ENCODE measurements at places on chromosomes 1 and 21.

GRCh38 chr1:41496080-41497055 is 11.9 kb upstream of the EDN2 start:
- peak; percentile 95 for DNase-seq

GRCh38 chr1:39632682-39633417 is 6.6 kb downstream of the HEYL start:
- peak; percentile 36 for DNase-seq

DNA sequence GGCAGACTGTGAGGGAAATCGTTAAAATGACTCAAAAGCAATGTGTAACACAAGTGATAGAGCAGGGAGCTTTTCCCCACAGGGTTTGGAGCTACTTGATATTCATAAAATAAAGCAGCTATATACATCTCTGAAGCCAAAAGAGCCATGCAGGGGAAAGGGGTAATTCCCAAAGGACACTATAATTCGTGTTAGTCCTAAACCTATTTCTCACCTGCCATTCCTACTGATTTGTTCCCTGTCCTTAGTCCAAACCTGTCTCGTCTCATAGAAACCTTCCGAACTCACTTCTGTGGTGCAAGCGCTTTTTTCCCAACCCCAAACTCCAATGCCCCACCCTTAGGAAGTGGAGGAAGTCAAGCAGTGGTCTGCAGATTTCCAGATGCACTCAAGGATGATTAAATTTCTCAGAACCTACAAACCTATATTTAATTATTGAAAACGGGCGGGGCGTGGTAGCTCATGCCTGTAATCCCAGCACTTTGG is 946 bp upstream of the HNRNPR start:
- peak; percentile 38 for DNase-seq

DNA sequence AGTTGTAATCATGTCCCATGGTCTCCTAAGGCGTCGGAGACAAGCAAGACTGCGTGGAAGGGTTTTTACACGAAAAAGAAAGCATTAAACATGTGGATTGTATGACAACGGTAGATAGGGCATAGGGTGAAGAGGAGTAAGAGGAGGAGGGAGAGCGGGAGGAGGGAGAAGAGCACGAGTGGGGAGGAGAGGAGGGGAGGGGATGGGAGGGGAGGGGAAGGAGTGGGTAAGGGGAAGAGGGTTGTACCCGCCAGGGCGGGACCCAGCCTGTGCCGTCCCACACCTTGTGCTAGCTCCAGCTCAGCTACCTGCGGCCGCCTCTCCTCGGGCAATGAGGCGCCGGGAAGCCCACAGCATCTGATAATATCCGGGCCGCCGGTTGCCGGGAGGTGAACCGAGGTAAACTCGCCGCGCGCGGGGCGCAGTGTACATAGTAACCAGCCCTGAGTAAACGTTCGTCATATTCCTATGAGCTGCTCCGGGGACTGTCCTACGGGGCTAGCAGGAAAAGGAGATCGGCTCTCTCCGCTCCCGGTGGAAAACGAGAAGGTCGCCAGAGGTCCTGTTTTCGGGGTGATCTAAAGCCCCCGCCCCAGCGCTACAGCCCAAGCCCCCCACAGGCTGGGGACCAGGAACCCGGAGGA is 449 bp upstream of the RCAN3 start:
- DNase-seq, result peak; percentile 67

- DNase-seq, result no peak
These were observed 52.0 kb upstream of the CAMK1G start for GRCh38 chr1:209531549-209531948.

GRCh38 chr1:116847688-116848531 is 61.8 kb upstream of the PTGFRN start:
- no peak for DNase-seq

- no peak for DNase-seq
These were observed 14.7 kb downstream of the WNT3A start for GRCh38 chr1:228021355-228022030.

GRCh38 chr1:234495231-234495990 is 16.4 kb upstream of the TARBP1 start:
- DNase-seq, result peak; percentile 59

DNA sequence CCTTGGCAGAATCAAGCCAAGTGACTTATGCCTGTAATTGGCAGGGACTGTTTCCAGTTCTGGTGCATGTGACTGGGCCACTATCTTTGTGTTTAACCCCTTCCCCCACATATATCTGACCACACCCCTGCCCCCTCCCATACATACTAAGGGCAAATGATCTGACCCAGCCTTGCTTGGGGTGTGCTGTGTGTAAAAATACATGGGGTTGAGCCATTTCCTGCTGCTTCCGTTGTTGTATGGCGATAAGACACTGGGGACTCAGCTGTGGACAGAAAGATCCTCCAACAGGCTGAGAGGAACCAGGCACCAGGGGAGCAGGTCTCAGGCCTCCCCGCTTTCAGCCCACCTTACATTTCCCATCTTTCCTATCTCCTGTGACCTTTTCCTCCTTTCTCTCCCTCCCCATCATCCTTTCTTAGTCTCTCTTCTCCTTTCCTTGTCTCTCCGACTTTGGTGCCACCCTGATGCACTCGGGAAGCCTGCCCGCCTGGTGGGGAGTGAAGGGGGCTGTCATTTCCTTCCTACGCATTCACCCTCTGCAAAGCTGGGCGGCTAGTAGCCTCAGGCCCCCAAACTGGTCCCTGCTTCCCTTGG is 39.7 kb downstream of the TMCC2 start:
- DNase-seq, result no peak

DNA sequence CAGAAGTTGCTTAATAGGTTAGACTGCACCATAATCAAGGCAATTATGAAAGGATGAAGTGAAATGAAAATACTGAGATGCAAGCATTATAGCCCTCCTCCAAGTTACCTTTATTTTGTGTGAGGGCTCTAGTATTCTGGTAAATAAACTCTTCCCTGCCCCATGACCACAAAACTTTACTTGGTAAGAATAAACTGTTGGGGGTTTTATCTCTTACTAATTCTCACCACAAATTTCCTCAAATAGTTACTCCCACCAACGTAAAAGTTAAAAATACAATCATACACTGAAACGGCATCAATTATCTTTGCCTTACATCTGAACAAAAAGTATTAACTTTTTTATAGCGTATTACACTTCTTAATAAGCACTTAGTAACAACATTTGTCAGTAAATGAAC is 29.5 kb downstream of the C21orf91 start:
- DNase-seq, result no peak

DNA sequence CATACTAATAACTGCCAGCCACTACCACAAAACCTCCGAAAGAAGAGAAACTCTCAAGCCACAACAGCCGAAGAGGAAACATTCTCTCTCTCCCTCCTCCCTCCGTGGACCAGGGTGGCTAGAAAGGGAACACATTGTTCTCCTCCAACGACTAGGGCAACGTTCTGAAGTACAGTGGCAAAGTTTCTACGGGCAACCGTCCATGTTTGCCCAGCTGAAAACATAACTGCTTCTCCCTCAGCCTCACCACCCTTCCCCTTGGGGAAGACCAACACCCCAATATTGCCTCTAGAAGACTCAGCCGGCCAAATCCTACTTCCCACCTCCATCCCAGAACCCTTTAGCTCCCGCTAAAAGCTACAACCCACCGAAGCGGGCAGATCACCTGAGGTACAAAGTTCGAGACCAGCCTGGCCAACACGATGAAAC is 2.0 kb downstream of the GLUL start:
- DNase-seq, result no peak

DNA sequence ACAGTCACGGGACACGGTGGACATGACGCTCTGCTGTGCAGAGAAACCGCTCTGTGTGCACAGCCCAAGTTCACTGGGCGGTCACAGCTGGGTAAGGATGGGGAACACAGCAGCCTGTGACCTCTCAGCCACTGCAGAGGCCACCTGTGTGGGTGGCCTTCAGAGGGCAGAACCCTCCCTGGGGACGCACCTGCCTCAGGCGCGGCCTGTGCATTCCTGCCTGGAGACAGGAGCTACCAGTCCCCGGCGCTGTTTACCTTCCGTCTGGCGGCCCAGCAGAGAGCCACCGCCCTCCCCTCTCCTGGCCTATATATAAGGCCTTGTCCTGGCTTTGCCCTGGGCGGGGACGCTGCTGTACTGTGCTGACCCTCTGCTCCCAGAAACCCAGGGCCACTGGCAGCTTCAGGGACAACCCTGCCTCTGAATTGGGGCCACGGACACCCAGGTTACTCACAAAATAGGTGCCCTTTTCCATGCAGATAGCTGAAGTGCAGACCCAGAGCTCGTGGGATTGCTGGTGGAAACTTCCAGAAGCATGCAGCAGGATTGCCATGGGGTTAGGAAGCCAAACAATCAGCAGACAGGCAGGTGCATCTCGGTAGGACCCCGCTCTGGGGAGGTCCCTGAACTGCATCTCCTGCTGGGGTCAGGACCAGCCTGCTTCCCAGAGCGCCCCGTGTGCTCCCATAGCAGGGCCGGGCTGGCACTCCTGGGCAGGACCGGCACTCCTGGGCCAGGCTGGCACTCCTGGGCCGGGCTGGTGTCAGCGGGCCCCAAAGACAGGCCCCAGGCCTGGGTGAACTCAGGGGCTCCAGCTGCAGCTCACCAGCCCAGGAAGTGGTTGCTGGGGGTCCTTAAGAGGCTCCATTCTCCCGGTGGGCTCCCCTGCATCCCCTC is 83.6 kb downstream of the SIK1 start:
- peak; percentile 88 for DNase-seq

- peak; percentile 74 for DNase-seq
These were observed 123.7 kb downstream of the SMYD2 start for GRCh38 chr1:214404571-214405213.

- peak; percentile 69 for DNase-seq
These were observed 113.8 kb downstream of the RHOU start for GRCh38 chr1:228849011-228849541.

DNA sequence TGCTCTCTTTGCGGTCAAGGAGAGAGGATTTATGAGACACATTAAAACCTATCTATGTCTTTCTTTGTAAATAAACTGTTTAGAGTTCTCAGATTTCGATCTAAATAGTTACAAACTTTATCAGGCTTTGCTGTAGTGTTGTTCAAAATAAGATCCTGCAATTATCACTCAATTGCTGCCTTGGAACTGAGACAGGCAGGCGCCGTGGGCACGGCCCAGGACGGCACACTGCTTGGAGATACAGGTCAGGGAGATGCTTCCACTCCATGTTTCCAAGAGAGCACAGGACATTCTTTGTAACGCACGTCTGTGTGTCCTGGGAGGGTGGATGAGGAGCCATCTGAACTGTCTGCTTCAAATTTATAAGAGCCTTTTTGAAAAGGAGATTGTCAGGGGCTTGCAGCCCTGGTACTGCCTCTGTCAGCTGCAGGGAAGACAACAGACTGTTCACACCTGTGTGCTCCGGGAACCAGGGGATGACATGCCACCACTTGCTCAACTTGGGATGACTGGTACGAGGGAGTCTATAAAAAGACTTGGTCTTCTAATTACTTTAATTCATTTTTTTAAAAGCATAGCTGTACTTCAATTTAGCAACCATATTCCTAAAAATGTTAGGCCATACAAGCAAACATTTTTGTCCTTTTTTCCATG is 472.9 kb upstream of the RUNX1 start:
- no peak for DNase-seq

DNA sequence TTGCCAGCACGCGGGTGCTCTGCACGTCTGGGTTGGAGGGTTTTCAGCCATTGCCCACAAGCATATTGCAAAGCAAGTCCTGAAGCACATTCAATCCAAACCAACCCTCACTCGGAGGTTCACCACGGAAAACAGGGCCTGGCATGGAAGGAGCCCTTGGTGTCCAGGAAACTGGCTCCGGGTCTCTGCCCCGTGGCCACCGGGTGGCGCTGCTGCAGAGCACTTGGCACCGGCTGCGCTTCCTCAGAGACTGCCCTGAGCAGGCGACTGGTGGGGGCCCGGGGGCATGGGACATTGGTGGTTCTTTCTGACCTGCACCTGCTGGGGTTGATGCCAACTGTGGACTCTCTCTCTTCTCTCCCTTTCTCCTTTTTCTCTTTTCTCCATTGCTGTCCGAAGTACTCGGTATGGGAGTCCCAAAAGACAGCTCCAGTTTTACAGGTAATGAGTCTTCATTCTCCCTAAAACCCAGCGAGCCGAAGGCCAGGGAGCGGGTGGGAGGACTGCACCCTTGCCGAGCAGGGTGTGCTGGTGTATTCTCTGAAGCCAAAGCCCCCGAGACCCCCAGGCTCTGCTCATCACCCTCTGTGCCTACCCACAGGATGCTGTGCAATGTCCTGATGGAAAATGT is 4.1 kb upstream of the KCNAB2 start:
- peak; percentile 68 for DNase-seq

DNA sequence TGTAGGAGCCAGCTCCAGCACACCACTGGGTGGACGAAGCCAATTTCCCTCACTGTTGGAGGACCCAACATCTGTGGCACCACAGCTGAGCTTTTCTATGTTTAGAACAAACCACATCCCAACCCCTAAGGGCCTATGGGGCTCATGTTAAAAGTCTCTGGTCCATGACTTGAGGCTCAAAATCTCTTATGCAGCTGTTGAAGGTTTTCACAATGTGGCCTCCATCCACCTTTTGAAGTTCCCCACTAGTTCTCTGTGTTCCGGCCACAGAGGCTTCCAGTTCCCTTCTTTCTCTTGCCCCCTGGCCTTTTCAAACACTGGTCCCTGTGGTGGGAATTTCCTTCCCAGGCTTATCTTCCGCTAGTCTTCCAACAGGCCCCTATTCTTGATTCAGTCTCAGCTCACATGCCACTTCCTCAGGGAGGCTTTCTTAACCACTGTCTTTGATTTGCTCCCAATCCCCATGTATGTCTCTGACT is 3.9 kb upstream of the IFNLR1 start:
- DNase-seq, result no peak

GRCh38 chr1:106173101-106173500 is 883.4 kb upstream of the PRMT6 start:
- no peak for DNase-seq

DNA sequence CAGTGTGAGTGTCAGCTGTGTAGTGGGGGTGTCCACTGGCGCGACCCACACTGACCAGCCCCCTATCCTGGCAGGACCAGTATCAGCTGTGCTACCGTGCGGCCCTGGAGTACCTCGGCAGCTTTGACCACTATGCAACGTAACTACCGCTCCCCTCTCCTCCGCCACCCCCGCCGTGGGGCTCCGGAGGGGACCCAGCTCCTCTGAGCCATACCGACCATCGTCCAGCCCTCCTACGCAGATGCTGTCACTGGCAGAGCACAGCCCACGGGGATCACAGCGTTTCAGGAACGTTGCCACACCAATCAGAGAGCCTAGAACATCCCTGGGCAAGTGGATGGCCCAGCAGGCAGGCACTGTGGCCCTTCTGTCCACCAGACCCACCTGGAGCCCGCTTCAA is 28.1 kb upstream of the KDM4A start:
- DNase-seq, result no peak

- DNase-seq, result no peak
These were observed 13.7 kb upstream of the CPLANE2 start for GRCh38 chr1:16250524-16251251.

- DNase-seq, result peak; percentile 96
These were observed 35.7 kb upstream of the SUCO start for GRCh38 chr1:172497230-172497629.
